A549 treated with CpdA at 1 μM for 4 hours (cell line): ENCODE measurements at places on chromosomes 3 and 15. TPM values are rescaled to one million over a fixed set of nuclear protein-coding genes. Genes with fewer than 3 reads are reported as not detected.

CCDC32 gene
- 16.4 to 30.1 TPM (median 17.1 TPM) in 5 replicates for total RNA-seq

TMEM108 gene
- total RNA-seq, result not detected in 5 replicates

CCNB2 gene
- 97.0 to 114 TPM (median 102 TPM) in 5 replicates for total RNA-seq

NR2F2 gene
- 21.1 to 27.1 TPM (median 24.4 TPM) in 5 replicates for total RNA-seq

GPR87 gene
- total RNA-seq, result 0.86 to 1.3 TPM (median 1.1 TPM) in 5 replicates

UBA5 gene
- 24.6 to 30.9 TPM (median 26.5 TPM) in 5 replicates for total RNA-seq

IQCF5 gene
- total RNA-seq, result not detected in 5 replicates

GHSR gene
- total RNA-seq, result not detected in 5 replicates

BFSP2 gene
- total RNA-seq, result not detected in 5 replicates

TMEM212 gene
- not detected in 5 replicates for total RNA-seq

DUOXA2 gene
- not detected in 5 replicates for total RNA-seq

FBLN2 gene
- 1.6 to 3.3 TPM (median 2.4 TPM) in 5 replicates for total RNA-seq

CNTN6 gene
- not detected in 5 replicates for total RNA-seq

ANKUB1 gene
- not detected in 5 replicates for total RNA-seq

LRIG1 gene
- total RNA-seq, result 4.8 to 6.4 TPM (median 5.6 TPM) in 5 replicates

LRRC28 gene
- 14.0 to 17.2 TPM (median 16.1 TPM) in 5 replicates for total RNA-seq

PARP15 gene
- not detected in 5 replicates for total RNA-seq

MYZAP gene
- 0.50 to 0.99 TPM (median 0.80 TPM) in 5 replicates for total RNA-seq

COL6A5 gene
- not detected in 5 replicates for total RNA-seq

IL16 gene
- total RNA-seq, result 0.07 TPM in 1 of 5 replicates, not detected in the others

ZNF80 gene
- not detected in 5 replicates for total RNA-seq

LRRC49 gene
- 4.1 to 5.5 TPM (median 5.3 TPM) in 5 replicates for total RNA-seq

HRH1 gene
- total RNA-seq, result 8.8 to 9.7 TPM (median 9.0 TPM) in 5 replicates

SLC28A2 gene
- not detected in 5 replicates for total RNA-seq

BLOC1S6 gene
- total RNA-seq, result 17.5 to 31.1 TPM (median 20.8 TPM) in 5 replicates

CD276 gene
- 66.6 to 83.0 TPM (median 79.1 TPM) in 5 replicates for total RNA-seq

RBP2 gene
- not detected in 5 replicates for total RNA-seq

CYP1A1 gene
- total RNA-seq, result 1.1 to 2.1 TPM (median 2.0 TPM) in 5 replicates

REC114 gene
- total RNA-seq, result not detected in 5 replicates

TIMP4 gene
- 10.9 to 14.7 TPM (median 11.8 TPM) in 5 replicates for total RNA-seq

HHATL gene
- not detected in 5 replicates for total RNA-seq

ARIH2 gene
- 58.2 to 64.1 TPM (median 62.6 TPM) in 5 replicates for total RNA-seq

MRPL3 gene
- total RNA-seq, result 90.3 to 109 TPM (median 95.0 TPM) in 5 replicates

DPPA2 gene
- total RNA-seq, result not detected in 5 replicates

STIMATE gene
- 6.7 to 9.6 TPM (median 8.7 TPM) in 5 replicates for total RNA-seq

SCAANT1 gene
- 0.48 TPM in 1 of 5 replicates, not detected in the others for total RNA-seq

CCR9 gene
- total RNA-seq, result not detected in 5 replicates

GRIP2 gene
- 1.4 to 2.2 TPM (median 1.9 TPM) in 5 replicates for total RNA-seq

KCNMB2 gene
- total RNA-seq, result not detected in 5 replicates

CIB2 gene
- 23.0 to 30.0 TPM (median 28.3 TPM) in 5 replicates for total RNA-seq

TMIE gene
- total RNA-seq, result 0.06 to 0.17 TPM (median 0.16 TPM) in 3 of 5 replicates, not detected in the others

CX3CR1 gene
- total RNA-seq, result 0.02 TPM in 1 of 5 replicates, not detected in the others

SUSD5 gene
- total RNA-seq, result 3.2 to 4.3 TPM (median 3.5 TPM) in 5 replicates

RPLP1 gene
- 3,147 to 4,294 TPM (median 3,536 TPM) in 5 replicates for total RNA-seq

IGDCC3 gene
- total RNA-seq, result 0.07 to 0.09 TPM (median 0.08 TPM) in 5 replicates

CFAP91 gene
- total RNA-seq, result 0.21 to 0.40 TPM (median 0.34 TPM) in 3 of 5 replicates, not detected in the others

CHDH gene
- 2.3 to 3.5 TPM (median 2.7 TPM) in 5 replicates for total RNA-seq

DNAH12 gene
- total RNA-seq, result 0.05 to 0.19 TPM (median 0.11 TPM) in 4 of 5 replicates, not detected in the other

SUCNR1 gene
- total RNA-seq, result 0.15 to 0.24 TPM (median 0.17 TPM) in 4 of 5 replicates, not detected in the other

CPNE9 gene
- 0.13 to 0.41 TPM (median 0.23 TPM) in 4 of 5 replicates, not detected in the other for total RNA-seq

GASK1A gene
- total RNA-seq, result not detected in 5 replicates

C3orf62 gene
- total RNA-seq, result 1.8 to 2.6 TPM (median 2.3 TPM) in 5 replicates

TTLL13 gene
- 0.22 to 1.1 TPM (median 0.47 TPM) in 5 replicates for total RNA-seq
